CD4-positive, alpha-beta T cell treated with Interferon gamma for 1 hour (primary cell): ENCODE measurements at places on chromosomes 16 and 17.

GRCh38 chr16:23914946-23915530 is 79.3 kb downstream of the PRKCB start:
- DNase-seq = no peak

DNA sequence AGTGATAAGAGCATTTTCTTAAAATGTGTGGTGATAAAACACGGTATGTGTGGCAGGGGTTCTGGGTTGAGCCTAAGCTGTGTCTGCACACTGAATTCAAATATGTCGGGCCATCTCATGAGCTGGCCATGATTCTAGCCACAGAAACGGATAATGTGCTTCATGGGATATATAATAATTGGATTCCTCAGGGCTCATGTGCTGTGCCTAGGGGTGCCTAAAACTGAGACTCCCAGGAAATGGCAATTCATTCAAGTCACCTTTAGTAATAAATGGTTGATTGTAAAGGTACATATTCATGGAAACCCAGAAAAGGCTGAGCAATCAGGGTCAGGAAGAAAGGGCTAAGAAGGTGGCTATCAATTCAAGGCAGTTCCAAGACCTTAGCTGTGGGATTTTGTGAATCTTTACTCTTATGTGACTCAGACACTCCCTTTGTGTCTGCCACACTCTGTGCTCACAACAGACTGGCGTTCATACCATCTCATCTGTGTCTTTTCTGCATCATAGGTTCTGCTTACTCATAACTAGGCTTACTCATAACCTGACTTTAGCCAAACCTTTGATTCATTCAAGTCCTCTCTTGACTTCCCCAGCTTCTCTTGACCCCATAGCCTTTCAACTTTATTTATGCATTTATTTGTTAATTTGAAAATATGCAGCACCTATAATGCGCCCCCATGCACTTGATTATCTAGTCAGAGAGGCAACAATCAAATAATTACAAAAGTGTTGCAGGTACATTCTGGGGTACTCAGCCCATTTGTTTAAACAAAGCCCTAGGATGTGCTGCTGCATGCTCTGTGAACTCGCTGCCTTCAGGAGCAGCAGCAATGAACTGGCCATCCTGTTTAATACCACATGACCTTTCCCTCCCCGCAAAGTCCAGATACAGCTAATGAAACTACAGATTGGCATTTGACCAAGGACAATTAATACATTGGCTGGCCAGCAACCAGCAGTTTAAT is 28.4 kb upstream of the MED13 start:
- DNase-seq = no peak

- DNase-seq = no peak
These were observed 328.3 kb downstream of the FOXL1 start for GRCh38 chr16:86906623-86907022.

DNA sequence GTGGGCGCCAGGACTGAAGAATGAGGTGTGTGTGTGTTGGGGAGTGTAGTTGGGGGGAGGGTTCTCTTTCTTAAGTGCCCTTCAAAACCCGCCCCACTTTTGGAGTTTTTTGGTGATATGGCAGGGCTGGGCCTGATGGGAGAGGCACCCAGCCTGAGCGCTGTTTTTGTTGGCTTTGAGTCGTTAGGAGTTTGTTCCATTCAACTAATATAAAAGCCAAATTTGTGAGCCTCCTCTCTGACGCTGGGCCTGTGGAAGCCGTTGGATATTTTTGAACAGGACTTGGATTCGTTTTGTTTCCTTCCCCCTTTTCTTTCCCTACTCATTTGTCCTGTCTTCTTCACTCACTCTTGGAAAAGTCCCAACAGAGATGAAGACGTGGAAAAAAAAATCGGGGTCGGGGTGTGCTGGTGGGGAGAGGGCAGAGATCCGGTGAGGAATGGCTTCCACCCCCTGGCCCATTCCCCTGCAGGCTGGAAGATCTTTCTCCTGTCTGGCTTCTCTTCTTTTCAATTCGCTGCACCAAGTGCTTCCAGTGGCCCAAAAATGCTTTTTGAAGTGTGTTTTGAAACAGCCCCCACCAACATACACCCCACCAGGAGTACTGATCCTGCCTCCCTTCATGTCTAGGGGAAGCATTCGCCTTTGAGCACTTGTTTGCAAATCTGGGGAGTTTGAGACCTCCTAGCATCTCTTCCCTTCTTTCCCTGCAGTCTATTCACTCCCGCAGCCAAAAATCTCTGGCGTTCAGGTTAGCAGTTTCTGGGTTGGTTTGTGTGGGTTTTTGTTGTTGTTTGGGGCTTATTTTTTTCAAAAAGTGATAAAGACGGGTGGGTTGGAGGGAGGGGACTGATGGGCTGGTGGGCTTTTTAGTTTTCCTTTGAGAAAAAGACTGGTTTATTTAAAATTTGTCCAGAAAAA is 2.6 kb downstream of the FZD2 start:
- DNase-seq = no peak

DNA sequence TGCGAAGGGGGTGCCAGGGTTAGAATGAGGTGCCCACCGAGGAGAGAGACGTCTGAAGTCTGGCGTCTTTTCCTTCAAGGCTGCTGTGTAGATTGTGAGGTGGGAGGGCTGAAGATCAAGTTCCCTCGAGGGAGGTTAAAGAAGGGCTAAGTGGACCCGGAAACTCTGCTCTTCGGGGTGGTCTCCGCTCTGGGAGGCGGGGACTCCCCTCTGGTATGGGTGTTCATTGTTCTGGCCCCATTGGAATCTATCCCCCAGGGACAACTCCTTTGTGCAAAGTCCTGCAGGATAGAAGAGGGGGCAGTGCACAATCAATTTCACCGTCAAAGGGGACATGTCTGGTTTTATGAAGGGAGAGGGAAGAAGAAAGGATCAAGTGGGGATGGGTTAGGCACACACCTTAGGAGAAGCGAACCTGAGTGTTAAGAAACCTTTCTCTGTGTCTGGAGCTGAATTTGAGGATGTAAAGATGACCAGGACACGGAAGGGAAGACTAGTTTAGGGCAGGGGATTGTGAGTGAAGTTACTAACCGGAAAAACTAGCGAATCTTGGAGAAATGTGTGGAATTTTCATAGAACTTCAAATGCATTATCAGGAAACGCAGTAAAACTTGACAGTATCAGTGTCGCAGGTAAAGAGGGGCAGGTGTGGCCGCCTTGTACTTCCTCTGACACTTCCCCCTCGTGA is 809 bp upstream of the RAB34 start:
- no peak for DNase-seq

- DNase-seq = no peak
These were observed 115.4 kb upstream of the CDC42EP4 start for GRCh38 chr17:73427198-73427597.

GRCh38 chr16:12503191-12503590 is 300.5 kb downstream of the CPPED1 start:
- DNase-seq = no peak

GRCh38 chr16:57575468-57576277 is 33.2 kb downstream of the ADGRG5 start:
- no peak for DNase-seq
